ENCODE measurements at places on chromosomes 6 and 20.

DNA sequence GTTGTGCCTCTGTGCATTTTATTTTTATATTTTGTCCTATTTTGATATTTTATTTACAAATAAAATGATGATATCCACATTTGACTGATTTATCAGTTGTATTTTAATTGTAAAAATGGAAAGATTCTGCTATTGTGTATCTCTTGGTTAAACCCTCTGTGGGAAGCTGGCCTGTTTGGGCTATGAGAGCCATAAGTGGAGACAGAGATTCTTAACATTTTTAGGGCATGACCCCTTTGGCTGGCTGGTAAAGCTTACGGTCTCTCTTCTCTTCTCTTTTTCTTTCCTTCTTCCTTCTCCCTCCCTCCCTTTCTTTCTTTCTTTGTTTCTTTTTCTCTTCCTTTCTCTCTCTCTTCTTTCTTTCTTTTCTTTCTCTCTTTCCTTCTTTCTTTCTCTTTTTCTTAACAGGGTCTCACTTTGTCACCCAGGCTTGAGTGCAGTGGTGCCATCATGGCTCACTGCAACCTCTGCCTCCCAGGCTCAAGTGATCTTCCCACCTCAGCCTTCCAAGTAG lies 172.3 kb upstream of the CDYL start:
- no peak for DNase-seq

DNA sequence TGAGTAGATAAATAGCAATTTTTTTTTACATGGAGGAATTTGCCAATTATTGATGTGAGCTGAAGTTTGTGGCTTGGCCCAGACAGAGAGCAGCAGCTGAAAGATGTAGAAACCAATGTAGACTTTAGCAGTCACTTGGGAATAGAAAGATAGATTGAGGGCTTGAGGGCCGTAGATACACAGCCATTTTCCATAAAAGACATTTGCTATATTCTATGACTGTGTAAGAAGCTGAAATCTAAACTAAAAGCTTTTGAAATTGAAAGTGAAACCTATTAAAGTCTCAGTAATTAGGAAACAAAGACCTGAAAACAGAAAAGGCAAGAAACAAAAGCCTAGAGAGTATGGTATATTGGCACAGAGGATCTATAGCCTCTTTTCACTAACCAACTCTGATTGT lies 332.7 kb downstream of the CENPW start:
- DNase-seq: no peak

GRCh38 chr6:160348223-160349019 lies at the start of gene SLC22A3:
Gene SLC22A3, plus strand, starts transcription at chr6:160348378. Its CDS starts 42 bp downstream, at chr6:160348420.
- DNase-seq: no peak

DNA sequence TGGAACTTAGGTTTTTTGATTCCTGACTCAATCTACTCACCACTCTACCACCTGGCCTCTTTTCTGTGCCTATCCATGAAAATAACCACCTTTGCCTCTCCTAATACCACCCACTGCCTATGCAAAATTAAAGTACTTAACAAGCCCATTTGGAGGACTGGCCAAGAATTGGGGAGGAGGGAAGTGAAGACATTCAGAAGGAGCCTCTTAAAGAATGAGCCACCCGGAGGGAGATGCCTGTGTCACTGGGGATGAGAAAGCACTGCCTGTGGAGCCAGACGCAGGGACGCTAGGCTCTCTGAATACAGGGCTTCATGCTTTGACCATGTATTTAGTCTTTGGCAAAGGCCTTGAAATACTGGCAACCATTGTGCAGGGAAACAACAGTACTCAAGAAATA lies 40.0 kb upstream of the MRPS10 start:
- no peak for DNase-seq

DNA sequence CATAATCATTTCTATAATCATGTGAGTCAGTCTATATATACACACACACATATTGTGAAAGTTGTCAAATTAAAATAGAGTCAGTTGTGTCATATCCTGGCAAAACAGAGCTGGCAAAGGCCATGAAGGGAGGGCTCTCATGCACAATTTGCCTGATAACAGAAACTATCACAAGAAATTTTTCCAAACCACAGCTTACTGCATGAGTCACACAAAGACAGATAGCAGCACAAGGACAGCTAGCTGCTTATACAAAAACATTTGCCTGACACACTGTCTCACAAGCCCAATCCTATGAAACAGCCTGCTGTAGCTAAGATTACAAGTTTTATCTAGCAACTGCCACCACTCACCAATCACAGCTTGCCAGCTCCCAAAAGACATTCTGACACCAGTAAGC lies 848.5 kb upstream of the MAN1A1 start:
- DNase-seq: no peak

DNA sequence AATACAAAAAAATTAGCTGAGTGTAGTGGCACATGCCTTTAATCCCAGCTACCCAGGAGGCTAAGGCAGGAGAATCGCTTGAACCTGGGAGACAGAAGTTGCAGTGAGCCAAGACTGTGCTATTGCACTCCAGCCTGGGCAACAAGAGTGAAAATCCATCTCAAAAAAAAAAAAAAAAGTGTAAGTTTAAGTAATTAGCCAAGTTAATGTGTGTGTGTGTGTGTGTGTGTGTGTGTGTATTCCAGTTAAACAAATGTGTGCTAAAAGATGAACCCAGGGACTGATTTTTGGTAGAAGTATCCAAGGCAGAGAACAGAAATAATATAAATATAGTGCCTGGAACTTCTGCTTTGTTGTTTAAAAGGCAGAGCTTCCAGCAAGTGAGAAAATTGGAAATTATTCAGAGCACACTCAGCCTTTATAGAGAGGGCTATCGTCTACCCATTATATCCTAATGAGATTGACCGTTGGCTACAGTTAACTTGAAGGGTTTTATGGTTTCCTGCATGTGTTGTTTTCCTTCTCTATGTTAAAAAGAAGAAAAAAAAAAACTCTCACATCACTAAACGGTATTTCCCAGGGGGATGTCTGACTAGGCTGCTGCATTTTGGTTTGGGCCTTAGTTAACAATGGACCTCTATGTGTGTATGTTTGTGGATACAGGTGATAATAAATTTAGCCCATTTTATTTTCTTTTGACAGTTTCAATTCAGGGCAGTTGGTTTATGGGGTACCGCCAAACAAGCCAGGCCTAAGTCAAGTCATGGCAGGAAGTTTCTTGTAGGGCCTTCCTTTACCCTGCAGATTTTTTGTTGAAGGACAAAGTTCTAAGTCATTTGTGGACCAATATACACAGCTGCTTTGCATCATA lies 9.8 kb downstream of the SOX4 start:
- DNase-seq: no peak

DNA sequence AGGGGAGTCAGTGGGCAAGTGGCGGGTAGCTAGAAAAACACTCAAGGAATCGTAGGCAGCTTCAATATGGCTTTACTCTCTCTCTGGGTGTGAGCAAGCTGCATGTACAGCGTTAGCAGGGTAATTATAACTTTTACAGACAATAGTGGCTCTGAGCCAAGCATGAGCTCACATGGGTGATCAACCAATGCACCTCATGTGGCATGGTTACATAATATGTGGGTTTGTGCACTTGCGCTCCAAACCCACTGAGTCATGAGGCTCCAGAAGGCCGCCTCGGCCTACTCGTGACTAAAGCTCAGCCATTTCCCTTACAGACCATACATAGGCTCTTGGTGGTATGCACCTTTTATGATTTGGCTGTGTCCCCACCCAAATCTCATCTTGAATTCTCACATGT lies 78.4 kb upstream of the FBXL4 start:
- DNase-seq: no peak

DNA sequence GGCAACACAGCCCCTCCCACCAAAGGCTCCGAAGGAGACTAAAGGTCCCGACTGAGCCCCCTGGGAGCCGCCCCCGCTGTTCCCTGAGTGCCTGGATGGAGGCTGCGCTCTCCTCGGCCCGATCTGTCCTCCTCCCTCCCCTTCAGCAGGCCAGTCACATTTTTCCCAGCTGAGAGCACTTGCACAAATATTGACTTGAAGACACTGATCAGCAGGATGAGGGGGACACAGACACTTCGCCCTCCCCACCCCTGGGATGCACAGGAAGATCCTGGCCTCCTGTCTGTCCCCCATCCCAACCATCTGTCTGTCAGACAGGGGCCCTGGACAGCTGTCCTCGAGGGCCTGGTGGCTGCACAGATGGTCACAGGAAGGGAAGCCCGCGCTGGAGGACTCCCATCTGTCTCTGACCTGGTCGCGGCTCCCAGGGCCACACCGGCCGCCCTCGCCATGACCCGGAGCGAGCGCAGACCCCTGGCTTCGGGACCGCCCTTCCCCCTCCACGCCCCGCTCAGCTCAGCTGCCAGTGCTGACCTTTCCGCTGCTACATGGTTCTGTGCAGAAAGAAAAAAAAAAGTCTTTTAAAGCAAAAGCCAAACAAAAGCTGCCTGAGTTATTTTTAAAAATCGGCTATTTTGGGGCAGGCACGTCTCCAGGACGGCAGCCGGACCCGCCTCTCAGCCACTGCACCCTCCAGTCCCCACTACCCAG lies 11.1 kb downstream of the LAMA5 start:
- DNase-seq: no peak

DNA sequence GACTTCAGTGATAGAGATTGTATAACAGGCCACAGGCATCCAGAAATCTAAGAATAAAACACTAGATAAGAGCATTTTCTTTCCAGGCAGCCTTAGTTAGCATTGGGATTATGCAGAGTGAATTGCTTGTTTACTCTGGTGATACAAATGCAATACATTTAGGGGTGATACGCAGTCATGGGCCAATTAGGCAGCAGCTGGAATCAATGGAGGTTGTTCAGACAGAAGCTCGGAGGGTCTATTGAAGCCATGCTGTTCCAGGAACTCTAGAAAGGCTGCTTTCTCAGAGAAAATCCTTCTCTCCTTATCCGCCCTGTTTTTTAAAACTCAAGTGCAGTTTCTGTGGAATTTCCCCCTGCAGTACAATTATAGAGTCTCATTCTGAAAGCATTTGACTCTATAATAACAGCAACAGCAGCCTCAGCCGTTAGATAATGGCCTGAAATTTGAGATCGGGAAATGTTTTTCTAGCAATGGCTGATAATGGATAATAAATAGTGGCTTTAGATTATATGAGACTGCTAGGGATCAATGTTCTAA lies 364.3 kb upstream of the HS3ST5 start:
- no peak for DNase-seq

DNA sequence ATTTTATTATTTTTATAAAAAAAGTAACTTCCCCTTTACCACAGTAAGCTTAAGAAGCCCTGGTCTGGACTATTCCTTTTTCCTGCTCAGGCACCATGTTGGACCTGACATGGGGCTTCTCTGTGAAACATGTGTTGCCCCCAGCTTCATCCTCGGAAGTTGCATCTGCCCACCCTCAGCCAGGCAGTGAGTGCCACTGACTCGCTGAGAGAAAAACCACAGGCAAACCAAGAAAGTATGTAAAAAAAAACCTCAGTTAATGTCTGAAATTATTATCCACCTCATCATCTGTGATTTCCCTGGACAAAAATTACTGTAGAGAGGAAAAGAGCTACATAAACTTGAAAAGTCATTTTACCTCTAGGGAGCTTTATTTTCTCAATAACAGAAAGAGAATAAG lies 109.9 kb upstream of the MCHR2 start:
- no peak for DNase-seq

- DNase-seq: no peak
Observed at GRCh38 chr6:157751547-157752200, 71.4 kb upstream of the SNX9 start.

DNA sequence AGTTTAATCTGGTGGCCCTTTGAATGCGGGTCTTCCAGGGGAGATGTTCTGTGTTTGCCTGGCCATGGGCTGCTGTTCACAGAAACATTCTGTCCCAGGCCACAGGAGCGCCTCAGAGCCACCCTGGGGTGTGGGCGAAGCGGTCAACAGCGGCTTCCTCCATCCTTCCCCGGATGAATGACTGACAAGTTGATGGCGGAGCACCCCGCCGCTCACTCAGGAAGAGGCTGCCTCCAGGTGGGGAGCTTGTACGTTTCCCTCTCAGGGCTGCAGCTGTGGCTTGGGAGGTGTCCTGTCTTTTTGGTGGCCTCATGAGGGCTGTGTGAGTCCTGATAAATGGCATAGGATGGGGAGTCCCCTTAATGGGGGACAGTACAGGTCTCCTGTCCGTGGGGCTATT lies 178.4 kb downstream of the NRN1 start:
- no peak for DNase-seq

DNA sequence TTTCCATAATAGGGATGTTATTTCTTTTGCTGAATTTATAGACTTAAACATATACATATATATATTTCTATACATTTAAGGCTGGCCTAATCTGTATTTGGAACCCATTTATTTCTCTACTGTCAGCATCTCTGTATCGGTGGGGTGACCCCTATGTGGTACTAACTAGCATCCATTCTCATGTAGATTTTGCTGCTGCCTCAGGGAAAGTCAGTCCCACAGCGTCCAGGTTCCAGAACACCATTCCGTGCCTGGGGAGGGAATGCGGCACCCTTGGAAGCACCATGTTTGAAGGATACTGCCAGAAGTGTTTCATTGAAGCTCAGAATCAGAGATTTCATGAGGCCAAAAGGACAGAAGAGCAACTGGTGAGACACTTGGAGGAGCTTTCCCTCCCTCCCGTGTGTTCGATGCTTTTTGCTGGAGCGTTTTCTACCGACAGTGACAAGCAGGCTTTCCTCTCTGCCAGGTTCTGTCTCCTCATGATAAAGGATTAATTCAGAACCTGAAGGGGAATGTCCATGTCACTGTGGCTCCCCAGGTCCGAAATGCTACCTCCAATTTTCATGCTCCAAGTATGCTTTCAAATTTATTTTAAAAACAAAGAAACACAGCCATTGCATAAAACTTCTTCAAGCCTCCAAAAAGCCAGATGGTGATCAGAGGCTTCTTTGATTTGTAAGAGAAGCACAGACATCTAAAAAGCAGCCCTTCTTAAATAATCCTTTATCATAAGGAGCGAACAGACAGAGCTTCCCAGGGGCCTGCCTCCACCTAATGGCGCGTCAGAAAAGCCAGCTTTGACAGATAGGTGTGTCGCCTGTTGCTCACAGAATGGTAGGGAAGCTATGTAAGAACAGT lies 13.1 kb downstream of the TNFAIP3 start:
- DNase-seq: no peak

DNA sequence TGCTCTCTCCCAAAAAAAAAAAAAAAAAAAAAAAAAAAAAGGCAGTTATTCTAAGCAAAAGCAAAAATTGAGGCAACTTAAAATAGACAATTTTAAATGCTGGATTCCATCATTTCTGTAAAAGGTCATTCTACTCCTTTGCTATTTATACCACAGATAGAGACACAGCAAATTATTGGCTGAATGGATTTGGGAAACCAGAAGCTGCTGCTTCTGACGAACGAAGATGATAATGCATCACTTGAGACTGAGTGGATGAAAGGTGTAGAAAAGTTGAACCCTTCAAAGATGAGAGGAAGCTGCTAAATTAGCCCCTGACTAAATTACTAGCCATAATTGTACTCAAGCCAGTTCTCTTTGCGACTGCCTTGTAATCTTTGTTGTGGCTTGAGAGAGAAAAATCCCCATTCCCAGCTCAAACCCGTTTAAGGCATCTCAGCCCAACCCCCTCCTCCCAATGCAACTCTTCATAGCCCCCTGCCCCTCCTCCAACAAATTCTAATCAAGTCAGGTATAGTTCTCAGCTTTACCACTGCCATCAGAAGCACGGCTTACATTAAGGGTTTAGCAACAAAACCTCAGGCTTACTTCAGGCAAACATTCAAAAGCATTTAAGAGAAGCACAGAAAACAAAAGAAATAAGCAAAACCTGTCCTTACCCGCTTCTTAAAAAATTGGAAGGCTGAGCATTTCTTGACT lies 1.0 kb downstream of the SGK1 start:
- DNase-seq: no peak

Measured in activated CD4-positive, CD25-positive, alpha-beta regulatory T cell (primary cell).